ENCODE measurements at places on chromosomes 6 and 20. TPM values are rescaled to one million over a fixed set of nuclear protein-coding genes. Genes with fewer than 3 reads are reported as not detected.

DNA sequence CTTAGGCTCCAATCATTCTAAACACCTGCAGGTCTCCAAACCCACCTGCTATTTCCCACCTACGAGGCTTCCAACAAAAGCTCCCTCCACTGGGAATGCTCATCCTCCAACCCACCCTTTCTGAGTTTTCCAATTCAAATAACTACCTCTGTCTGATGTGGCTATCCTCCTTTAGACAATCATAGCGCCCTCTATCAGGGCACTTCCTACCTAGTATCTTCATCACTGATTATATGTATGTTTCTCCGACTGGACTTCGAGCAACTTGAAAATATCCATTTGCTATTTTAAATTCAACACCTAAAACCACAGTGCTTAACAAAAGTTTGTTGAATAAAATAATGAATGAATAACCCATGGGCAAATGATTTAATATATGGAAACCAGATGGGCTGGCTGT lies 41.3 kb downstream of the MTFR2 start:
- H3K27me3 ChIP-seq: no peaks in the 10 kb centered on the region
- no peak overlapping the region for H3K4me3 ChIP-seq
- no peaks in the 10 kb centered on the region for H3K36me3 ChIP-seq
- DNase-seq: no peak
- H3K4me1 ChIP-seq: no peaks in the 10 kb centered on the region
- H3K27ac ChIP-seq: no peak overlapping the region

DNA sequence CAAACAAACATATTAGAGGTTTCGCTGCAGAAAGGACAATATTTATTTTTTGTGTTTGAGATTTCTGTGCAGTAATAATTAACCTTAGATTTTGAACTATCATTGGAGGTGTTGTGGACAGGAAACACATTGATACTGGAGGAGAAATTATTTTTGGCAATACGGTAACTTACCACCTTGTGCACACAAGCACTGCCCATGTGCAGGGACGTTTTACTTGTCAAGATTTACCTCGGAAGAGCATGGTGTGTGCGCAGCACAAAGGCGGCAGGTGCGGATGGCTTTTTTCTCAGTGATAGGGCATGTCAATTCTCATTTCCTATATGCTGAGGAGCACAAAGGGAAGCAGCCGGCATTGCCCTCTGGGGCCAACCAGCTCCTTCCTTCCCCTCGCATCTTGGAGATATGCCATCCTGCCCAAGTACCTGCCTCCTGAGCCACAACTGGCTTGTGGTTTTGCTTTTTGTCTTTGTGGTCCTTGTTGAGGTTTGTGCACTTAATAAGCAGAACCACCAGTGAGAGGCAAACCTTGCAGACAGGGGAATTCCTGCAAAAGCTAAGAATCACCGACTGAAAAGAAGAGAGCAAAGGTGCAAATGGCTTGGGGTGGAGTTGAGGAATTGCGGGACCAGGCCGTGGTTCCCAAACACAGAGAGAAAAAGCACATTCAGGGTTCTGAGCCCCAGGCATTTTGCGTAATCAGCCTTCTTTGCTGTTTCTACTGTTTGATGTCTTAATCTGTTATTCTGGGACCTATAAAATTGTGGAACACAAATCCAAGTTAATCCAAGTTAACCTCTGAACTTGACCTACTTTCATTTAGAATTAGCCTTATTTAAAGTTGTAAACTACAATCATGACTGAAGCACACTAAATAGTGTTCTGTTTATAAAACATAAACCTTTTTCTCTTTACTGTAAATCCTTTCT lies 21.9 kb downstream of the SAMD5 start:
- peaks cover 4% of the 10 kb centered on the region for H3K4me1 ChIP-seq
- DNase-seq: no peak
- H3K27me3 ChIP-seq: no peaks in the 10 kb centered on the region
- no peaks in the 10 kb centered on the region for H3K36me3 ChIP-seq
- H3K4me3 ChIP-seq: no peak overlapping the region

- DNase-seq: no peak
Observed at GRCh38 chr6:132751306-132751705, 6.4 kb downstream of the VNN2 start.

DNA sequence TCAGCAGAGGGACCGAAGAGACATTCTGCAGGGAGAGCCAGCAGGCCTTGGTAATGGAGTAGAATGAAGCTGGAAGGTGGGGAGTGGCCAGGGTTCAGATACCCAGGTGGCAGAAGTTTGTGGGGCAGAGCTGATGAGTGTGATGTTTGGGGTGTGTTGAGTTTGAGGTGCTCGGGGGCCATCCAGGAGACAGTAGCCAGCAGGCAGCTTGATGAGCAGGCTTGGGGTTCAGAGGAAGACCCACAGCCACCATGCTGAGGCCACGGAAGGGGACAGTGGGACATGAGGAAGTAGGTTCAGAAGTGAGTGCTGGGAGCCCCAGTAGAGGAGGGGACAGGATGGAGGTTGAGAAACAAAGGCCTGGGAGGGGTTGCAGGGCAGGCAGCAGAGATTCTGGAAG lies 11.1 kb upstream of the FOXS1 start:
- H3K36me3 ChIP-seq: no peaks in the 10 kb centered on the region
- no peak overlapping the region for H3K27ac ChIP-seq
- H3K4me1 ChIP-seq: peaks cover 4% of the 10 kb centered on the region
- H3K27me3 ChIP-seq: no peaks in the 10 kb centered on the region
- DNase-seq: no peak

DNA sequence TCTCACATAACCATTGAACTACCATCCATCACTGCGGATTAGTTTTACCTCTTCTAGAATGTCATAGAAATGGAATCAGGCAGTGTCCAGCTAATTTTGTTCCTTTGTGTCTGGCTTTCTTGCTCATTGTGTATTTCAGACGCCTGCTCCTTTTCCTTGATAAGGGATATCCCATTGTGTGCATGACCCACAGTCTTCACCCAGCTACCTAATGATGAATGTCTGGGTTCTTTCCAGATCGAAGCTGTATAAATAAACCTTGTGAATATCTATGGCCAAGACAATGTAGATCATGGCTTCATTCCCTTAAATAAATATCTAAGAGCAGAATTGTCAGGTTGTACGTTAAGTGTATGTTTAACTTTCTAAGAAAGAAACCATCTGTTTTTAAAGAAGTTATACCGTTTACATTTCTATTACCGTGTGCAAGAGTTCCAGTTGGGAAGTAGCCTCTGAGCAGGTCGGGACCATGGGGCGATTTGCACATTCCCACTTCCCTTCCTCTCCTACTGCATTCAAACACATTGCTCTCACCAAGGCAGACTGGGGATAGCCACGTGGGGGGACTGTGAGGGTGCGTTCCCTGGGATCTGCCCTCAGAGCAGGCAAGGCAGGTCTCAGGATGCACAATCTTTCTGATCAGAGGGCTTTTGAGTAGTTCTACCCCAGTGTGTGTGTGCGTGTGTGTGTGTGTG lies 13.1 kb downstream of the CD93 start:
- no peak for DNase-seq
- H3K36me3 ChIP-seq: no peaks in the 10 kb centered on the region
- no peak overlapping the region for H3K4me3 ChIP-seq
- no peaks in the 10 kb centered on the region for H3K27me3 ChIP-seq

DNA sequence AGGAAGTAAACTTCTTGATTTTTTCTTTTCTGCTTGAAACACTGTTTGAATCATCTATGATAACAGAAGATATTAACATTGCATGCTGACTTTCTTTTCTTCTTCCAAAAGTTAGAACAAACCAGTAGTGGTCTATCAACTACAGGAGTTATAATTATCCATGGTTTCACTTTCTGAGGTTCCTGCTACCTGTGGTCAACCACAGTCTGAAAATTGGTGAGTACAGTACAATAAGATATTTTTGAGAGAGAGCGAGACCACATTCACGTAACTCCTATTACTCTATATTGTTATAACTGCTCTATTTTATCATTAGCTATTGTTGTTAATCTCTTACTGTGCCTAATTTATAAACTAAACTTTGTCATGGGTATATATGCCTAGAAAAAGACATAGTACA lies 86.1 kb downstream of the MAP7 start:
- H3K4me3 ChIP-seq: no peak overlapping the region
- no peak for DNase-seq
- no peaks in the 10 kb centered on the region for H3K27me3 ChIP-seq
- H3K27ac ChIP-seq: no peak overlapping the region

DNA sequence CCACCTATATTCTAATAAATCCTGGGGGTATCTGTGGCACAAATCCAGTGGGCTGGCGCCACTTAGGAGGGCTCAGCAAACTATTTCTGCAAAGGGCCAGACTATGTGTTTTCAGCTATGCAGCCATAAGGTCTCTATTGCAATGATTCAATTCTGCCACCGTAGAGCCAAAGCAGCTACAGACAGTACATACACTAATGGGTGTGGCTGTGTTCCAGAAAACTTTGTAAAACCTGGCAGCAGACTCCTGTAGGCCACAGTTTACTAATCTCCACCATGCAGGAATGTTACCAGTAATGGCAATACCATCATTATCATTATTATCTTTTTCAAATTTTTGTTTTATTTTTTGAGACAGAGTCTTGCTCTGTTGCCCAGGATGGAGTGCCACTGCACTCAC lies 65.7 kb downstream of the SULF2 start:
- H3K4me3 ChIP-seq: no peak overlapping the region
- H3K36me3 ChIP-seq: no peaks in the 10 kb centered on the region

TRIM10 gene
- total RNA-seq: not detected

GRCh38 chr6:6331393-6331792 lies 10.9 kb upstream of the F13A1 start:
- no peaks in the 10 kb centered on the region for H3K36me3 ChIP-seq
- H3K4me3 ChIP-seq: no peak overlapping the region
- no peak overlapping the region for H3K27ac ChIP-seq
- H3K4me1 ChIP-seq: no peaks in the 10 kb centered on the region

DNA sequence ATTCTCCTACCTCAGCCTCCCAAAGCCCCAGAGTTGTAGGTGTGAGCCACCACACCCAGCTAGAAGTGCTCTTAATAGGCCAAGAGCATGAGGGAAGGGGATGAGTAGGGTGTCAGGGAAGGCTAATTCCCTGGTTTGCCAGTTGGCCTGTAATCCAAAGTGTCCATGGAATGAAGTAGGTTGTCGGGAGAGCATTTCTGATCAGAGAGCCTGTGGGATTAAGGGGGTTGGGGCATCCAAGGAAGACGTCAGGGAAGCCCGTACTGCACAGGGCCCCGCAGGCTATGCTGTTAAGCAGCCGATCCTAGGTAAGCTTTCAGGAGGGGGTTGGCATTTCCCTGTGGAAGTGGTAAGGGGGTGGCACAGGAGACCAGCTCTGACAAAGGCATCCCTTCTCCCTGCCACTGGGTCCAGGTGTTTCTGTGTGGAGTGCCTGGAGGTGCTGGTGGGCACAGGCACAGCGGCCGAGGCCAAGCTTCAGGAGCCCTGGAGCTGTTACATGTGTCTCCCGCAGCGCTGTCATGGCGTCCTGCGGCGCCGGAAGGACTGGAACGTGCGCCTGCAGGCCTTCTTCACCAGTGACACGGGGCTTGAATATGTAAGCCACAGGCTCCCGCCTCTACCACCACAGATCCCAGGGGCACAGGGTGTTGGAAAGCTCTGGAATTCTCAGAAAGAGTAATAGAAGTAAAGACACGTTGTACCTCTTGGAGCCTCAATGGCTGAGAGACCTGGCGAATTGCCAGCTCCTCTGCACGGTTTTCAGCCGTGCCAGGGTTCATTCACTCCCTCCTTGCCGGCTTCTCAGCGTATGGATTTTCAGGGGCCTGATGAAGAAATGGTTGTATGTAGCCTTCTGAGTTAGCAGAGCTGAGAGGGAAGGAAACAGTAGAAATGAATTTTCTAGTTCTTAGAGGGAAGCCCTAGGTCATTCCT lies 21.4 kb upstream of the MAPRE1 start:
- DNase-seq: no peak
- H3K4me1 ChIP-seq: peaks cover 33% of the 10 kb centered on the region
- no peaks in the 10 kb centered on the region for H3K36me3 ChIP-seq
- H3K27ac ChIP-seq: no peak overlapping the region
